ENCODE measurements at places on chromosomes 12 and 14.

DNA sequence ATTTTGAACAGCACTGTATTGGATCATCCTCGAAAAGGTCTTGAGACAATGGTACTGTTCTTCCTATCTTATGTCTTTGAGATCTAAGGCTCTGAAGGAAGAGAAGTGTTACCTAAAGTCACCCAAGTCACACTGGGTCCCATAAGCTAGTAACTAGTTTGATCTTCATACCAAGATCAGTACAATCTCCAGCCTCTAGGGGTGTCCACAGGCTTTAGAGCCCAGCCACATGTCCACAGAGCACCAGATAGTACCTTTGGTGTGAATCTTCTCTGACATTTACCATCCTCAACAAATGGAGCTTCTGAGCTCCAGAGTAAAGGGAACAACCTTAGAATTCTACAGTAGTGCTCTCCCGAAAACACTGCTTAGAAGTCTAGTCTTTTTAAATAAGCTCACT lies 78.7 kb downstream of the KSR2 start:
- DNase-seq, result no peak

DNA sequence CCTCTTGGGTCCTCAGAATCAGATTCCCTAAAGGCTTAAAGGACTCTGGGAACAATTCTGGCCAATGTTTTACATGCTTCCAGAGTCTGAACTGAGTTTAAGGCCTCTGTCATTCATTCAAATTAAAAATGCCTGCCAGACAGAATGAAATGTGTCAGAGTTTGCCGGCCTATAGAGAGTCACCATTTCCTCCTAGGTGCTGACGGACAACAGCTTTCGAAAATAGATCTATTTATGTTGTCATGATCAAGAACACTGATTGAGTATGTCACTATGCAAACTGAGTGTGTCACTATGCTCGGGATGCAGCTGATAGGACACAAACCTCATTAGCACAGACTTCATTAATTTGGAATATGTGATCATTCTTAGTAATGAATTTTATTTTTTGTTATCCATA lies 151.4 kb upstream of the TMCC3 start:
- DNase-seq, result no peak

DNA sequence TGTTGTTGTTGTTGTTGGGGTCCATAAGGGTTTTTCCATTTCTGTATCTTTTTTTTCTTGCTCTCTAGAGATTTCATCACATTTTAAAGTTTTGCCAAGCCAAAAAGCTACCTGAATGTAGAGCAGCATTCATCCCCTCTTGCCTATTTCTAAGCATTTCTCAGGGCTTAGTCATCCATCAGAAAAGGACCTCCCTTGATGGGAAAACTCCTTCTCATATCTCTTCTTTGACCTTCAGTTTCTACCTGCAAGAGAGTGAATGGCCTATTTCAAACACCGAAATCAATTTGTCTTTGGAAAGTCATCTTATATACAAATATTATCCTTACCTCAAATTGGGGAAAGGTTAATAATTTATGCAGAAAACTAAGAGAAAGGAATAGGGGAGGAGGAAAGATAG lies 4.5 kb downstream of the MYBPC1 start:
- DNase-seq, result no peak

DNA sequence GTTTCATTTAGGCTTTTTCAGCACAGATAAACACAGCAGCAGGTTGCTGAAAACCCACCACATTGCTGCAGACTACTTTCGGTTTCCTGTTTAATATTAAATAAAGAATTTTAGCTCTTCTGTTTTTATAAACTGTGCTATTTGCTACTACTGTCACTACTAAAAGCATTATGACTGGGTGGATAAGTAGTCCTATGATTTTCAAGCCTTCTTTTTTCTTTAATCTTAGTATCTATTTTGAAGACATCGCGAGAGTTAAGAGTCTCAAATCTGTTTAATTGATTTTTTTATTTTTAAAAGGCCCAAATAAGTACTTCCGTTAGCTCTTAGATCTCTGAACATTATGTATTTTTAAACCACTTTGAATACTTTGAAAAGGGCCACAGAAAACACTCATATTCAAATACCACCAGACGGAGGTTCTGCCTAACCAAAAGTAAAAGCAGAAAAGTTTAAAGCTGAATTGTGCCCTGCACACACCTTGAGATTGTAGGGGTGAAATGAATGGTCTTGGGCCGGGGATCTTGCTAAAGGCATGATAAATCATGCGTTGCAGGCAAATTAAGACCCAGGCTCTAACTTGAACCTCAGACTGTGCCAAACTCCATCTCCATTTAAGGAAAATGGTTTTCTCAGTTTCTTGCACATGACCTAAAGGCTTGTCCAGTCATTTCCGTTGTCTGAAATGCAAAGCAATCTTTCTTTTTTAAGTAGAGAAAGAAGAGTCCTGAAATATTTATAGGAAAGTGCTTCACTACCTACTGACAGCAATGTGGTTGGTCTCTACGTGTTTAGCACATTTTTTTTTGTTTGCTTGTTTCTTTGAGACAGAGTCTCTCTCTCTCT lies 13.6 kb upstream of the FOXN3 start:
- no peak for DNase-seq

- no peak for DNase-seq
Observed at GRCh38 chr12:111445726-111446581, 40.2 kb downstream of the SH2B3 start.

GRCh38 chr14:89178800-89179535 lies 238.1 kb downstream of the FOXN3 start:
- no peak for DNase-seq

- no peak for DNase-seq
Observed at GRCh38 chr14:67002994-67003753, 186.1 kb upstream of the GARIN2 start.

- peak; percentile 99 for DNase-seq
Observed at GRCh38 chr14:68232300-68233055, 412.9 kb downstream of the RAD51B start.

DNA sequence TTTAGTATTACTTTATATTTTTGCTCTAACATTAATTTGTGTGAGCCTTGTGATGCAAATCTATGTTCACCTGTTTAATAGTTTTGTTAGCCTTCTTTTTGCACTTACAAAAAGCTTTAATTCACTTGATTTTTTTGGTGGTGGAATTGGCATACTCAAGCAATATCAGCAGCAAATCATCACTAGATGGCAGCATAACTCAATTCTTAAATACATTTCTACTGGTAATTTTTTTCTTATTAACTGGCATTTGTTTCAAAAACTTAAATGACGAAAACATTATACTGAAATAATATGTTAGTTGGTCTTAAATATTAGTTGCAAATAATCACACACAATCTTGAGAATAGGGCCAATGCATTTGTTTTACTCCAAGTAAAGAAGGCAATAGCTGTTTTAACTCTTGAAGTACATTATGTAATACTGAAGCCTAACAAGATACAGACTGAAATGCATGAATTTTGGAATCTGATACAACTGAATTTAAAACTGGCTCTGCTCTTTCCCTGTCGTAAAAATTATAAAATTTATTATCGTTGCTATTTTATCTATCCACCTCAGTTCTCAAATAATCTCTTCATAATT lies 151.5 kb downstream of the ATXN7L3B start:
- peak; percentile 55 for DNase-seq

DNA sequence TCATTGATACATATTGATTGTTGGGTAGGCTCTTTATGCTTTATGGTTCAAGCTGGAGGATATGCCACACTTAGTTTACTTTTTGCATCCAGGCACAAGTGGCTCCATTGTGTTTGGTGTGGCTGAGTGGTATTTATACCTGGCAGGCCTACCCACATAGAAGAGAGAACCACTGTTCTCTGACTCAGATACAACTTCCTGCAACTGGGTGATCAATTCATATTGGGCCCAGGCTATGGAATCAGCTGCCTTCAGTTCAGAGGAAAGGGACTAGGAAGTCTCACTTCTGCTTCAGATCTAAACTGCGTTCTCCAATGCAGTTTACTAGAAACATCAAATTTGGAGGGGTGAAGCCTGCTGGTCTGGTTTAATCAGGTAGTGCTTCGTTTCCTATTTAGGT lies 49.8 kb upstream of the LRRK2 start:
- no peak for DNase-seq

DNA sequence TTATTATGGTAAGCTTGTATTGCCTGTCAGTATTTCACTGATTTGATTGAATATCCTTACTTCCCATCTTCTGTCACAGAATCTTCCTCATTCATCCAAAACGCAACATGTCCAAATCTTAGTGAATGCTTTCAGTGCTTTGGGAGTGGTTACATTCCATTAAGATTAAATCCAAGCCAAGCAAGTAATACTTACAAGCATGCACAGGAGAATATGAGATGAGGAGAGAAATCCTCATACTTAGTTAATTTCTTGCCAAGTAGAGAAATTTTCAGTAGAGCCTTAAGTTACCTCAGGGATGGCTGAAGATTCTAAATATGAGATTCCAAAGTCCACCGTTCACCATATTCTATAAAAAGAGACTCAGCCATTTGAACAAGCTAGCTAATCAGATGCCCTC lies 316.0 kb downstream of the RAD51B start:
- DNase-seq, result no peak

DNA sequence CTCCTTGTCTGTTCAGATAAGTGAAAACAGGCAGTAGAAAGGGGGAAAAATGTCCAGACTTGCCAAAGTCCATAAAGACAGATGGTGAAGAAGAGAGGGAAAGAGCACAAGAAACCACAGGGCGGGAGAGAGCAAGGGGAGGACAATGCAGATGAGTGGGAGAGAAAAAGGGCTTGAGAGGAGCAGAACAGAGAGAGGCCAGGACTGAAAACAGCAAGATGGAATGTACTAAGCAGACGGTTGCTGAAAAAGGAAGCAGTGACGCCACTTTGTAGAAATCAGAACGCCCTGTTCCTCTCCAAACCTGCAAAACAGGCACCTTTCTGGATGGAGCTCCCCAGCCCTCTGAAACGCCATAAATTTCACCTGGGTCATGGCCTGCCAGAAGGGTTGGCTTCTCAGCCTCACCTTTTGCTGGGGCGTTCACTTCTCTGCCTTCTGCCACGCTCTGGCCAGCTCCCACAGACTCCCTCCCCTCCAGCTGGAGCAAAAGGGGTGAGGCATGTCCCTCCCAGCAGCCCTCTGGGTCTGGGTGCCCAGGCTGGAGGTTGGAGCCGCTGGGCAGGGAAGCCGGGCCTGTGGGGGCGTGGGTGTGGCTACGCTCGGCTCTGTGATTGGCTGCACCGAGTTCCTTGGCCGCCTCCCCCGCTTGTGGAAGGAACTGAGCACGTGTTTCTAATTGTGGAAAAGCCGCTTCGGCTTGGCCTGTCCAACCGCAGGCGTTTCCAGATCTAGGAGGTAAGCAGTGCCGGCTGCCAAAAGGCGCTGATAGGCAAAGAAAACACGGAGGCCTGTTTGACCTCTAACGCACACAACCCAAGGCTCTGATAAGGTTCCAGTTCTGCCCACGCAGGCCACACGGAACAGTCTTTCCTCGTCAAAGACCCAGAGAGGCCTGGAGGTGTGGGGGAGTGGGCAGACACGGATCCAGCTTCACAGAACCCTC lies 29.3 kb downstream of the SLC7A8 start:
- peak; percentile 87 for DNase-seq

DNA sequence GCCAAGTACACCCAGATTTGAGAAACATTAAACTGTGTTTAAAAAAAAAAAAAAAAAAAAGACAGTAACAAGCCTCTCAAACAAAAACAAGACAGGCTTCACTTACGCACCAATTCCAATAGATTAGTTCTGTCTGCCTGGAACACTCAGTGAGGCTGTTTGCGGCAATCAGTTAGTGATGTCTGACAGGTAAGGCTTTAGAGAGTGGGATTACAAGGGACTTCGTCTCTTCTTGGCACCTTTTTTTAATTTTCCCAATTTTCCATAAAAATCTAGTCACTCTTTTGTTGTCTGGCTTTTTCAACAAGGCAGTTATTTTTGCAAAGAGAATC lies 79.6 kb downstream of the NCOR2 start:
- no peak for DNase-seq

GRCh38 chr12:27463511-27464219 lies 17.1 kb downstream of the SMCO2 start:
- DNase-seq, result no peak

GRCh38 chr14:39576736-39577135 lies 144.5 kb upstream of the FBXO33 start:
- DNase-seq, result no peak

- DNase-seq, result peak; percentile 61
Observed at GRCh38 chr14:95313707-95314106, 6.0 kb downstream of the CLMN start.

GRCh38 chr12:49623142-49623904 lies at the start of gene PRPF40B:
TSS of gene PRPF40B (plus strand) at chr12:49623561. CDS start at chr12:49623591, 30 bp downstream.
- peak; percentile 63 for DNase-seq

DNA sequence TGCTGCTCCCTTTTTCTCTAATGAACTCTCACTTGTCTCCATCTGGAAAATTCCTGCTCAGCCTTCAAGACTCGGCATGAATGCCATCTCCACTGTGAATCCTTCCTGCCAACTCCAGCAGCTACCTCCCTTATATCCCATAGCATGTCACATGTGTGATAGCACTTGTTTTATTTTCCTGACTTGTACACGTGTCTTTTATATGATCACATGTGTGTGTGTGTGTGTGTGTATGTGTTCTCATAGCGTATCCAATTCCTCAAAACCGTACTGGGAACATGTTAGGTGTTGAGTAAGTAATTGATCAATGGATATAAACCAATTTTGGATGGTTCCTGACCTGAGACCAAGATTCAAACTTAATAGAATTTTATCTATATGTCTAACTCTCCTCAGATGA lies 1107.7 kb downstream of the GALC start:
- DNase-seq, result no peak

- no peak for DNase-seq
Observed at GRCh38 chr12:11863988-11864387, 206.8 kb upstream of the BCL2L14 start.

GRCh38 chr12:130583800-130584199 lies 132.3 kb downstream of the RIMBP2 start:
- DNase-seq, result no peak

DNA sequence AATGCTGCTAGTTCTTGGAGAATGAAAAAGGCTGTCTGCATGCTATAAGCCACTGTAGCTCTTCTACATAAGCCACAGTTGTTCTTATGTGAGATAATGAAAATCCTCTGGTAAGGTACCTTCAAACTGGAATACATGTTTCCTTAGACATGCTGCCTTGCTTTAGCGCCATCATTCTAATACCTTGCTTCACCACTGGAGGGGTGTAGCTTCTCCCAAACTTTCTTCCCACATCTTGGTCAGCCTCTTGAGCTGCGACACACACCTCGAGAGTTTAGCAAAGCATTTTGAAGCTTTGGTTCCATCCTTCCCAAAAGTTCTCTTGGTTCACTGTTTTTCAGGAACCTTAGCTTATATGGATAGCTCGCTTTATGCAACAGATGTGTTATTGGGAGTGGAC lies 69.5 kb downstream of the NKX2-1 start:
- no peak for DNase-seq

DNA sequence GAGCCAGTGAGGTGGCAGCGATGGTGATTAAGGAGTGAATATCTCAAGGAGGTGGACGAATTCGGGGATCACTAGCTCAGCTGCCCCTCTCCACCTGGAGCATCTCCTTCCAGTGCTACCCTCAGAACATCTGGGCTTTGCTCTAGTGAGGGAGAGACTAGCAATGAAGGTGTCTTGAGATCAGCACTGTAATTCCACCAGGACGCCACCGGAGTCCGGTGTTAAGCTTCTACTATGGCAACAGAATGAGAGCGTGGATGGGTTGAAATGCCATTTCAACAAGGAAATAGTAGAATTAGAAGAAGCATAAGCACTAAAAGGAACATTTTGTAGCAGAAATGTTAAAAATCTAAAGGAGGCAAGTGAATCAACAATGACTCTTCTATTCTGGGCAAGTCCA lies 61.1 kb downstream of the NTF3 start:
- no peak for DNase-seq

- no peak for DNase-seq
Observed at GRCh38 chr12:3084742-3085141, 7.6 kb downstream of the TSPAN9 start.

GRCh38 chr12:29725587-29726320 lies 58.0 kb downstream of the TMTC1 start:
- peak; percentile 86 for DNase-seq

- no peak for DNase-seq
Observed at GRCh38 chr14:100025111-100025510, 40.1 kb upstream of the EVL start.

Data from fibroblast of the conjunctiva (primary cell).